ENCODE measurements at places on chromosomes 12 and 14. TPM values are rescaled to one million over a fixed set of nuclear protein-coding genes. Genes with fewer than 3 reads are reported as not detected.

DNA sequence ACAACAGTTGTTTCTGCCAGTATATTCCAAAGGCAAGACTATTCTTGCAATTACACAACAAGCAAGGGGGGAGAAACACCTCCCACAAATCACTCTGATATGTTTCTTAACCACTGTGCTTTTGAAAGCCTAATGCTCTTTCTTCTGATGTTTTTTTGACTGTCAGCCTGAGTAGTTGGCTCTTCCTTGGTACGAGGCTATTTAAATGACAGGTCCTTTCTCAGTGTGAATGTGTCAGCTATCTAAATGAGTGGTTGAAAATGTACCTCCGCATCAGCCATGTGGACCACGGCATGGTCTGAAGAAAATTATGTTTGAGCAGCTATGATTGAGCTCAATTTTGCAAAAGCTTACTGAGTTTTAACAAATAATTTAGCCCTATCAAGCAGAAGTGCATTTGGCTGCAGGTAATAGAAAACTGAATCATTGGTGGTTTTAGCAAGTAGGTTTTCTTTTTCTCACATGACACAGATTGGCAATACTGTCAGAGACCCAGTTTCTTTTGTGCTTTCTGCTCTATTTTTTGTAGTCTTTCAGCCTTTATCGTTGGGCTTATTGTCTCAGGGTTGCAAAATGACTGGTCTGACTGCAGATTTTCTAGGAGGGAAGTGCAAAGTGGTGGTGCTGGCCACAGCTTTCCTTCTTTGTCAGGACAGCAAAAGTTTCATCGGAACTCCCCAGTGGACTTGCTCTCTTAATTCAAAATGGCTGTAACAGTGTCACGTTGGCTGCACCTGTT lies 162.8 kb downstream of the RGS6 start:
- no peak for DNase-seq

DNA sequence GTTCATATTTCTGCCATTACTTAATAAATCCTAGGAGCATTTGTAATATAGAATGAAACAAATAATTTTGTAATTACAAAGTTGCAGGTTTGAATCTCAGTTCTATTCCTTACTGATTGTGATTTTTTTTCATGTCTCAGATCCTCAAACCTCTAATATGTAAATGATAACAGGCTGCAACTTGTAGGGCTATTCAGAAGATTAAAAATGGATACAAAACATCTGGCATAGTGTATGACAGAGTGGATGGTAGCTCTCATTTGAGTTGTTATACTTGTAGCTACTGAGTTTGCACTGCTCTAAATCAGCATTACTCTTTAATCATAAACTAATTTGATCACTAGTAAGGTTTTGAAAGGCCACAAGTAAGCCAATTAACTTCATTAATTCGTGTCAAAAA lies 406.3 kb upstream of the MGAT4C start:
- DNase-seq, result no peak

DNA sequence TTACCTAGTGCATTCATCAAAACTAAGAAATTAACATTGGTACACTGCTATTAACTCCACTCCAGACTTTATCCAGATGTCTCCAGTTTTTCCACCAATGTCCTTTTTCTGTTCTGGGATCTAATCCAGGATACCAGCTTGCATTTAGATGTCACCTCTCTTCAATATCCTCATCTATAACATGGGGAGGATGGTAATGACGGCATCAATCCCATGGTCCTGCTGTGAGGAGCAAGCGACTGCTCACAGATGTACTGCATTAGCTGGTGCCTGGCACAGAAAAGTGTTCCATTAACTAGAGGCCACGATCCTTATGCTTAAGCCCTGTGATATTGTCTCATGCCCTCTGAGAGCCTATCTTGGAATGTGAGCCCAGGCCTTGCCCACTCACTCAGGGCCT lies 53.8 kb downstream of the CALM1 start:
- DNase-seq, result no peak

DNA sequence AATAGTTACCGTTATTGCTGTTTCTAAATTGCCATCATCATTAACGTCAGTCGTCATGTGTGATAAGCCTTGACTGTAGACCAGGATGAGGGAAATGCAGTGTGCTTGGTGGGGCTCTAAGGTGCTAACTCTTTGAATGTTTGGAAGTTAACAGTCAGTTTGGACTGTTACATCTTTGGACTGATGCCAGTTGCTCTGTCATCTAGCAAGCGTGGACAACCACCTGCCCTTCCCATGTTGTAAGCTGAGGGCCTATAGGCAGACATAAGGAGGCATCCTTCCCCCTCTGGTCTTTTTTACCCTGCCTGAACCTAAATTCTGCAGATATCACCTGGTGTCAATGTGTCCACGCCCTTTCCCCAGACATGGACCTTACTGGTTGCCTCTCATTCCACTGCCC lies 94.4 kb downstream of the PPP2R5C start:
- no peak for DNase-seq

- no peak for DNase-seq
These were observed 442.7 kb upstream of the NOVA1 start for GRCh38 chr14:27040552-27040951.

GRCh38 chr12:76025601-76026575 lies 5.7 kb downstream of the PHLDA1 start:
- DNase-seq, result no peak

DNA sequence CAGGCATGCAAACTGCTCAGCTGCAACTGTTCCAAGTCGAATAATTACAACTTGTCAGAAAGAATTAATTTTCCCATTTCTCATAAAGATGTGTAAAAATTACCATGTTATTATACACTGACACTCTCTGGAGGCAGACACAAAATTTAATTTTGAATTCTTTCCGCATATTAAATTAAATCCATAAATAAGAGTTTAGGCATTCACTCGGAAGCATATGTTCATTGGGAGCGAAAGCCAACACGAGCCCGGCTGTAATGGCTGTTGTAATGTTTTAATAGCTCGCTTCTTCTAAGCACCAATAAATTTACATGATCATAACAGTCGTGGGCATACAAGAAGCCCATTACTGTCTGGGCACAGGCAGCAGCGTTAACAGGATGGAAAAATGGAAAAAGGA lies 189.6 kb upstream of the SOX5 start:
- DNase-seq, result no peak

GRCh38 chr12:64229796-64230195 lies 7.7 kb upstream of the KICS2 start:
- no peak for DNase-seq

GRCh38 chr12:80966001-80966400 lies 28.3 kb upstream of the LIN7A start:
- DNase-seq, result no peak

GRCh38 chr14:99190696-99191394 lies 81.2 kb downstream of the BCL11B start:
- no peak for DNase-seq

DNA sequence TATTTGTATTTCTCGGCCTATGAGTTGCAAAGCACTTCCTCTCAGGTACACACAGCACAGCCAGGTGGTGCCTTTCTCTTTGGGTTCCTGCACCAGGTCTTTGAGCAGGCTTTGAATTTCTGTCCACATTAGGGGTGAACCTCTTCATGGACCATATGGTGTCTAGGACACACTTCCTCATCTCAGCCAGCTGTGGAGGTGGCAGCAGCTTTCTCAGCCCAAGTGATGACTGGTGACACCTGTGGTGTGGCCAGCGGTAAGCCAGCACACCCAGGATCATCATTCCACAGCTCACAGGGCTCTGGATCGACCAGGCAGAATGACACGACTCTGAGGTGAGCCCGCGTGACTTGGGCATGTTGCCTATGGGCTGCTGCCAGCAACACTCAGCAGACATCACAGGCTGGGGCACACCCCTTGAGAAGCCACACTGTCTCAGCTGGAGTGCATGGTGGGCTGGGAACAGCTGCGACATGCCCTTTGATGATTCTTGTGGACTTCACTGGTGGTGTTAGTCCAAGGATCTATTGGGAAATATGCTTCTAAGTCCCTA lies 36.8 kb downstream of the SLC5A8 start:
- no peak for DNase-seq

DNA sequence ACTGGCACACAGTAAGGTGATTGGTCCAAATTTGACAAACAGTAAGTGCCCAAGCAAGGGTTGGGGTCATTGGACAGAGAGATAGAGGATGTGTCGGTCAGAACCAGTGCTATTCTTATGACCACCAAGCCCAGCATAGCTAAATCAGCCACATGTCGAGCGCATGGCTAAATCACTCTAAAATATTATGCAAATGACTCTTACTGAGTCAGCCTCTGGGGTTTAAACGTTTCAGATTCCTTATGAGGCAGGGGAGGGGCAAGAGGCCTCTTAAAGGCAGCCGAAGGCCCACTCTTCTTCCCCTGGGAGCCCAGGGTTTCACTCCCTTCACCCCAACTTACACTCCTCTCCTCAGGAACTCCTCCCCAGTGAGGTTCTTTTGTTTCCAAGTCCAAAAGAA lies 603 bp upstream of the ENDOU start:
- DNase-seq, result no peak

PTPRB gene
- 17.6 TPM for polyA plus RNA-seq

GLIPR1 gene
- polyA plus RNA-seq, result 17.6 TPM

KRT79 gene
- polyA plus RNA-seq, result not detected

SLC22A17 gene
- polyA plus RNA-seq, result 79.3 TPM

ESR2 gene
- 1.2 TPM for polyA plus RNA-seq

All from renal cortex interstitium (tissue), 15 donors.